ENCODE measurements at places on chromosomes 16 and 17.

- no peak for DNase-seq
Observed at GRCh38 chr17:17084317-17084835, 42.1 kb downstream of the MPRIP start.

GRCh38 chr17:47267354-47267828 is 13.8 kb downstream of the ITGB3 start:
- peak; percentile 95 for DNase-seq

- DNase-seq: no peak
Observed at GRCh38 chr16:82157534-82157812, 12.6 kb downstream of the MPHOSPH6 start.

DNA sequence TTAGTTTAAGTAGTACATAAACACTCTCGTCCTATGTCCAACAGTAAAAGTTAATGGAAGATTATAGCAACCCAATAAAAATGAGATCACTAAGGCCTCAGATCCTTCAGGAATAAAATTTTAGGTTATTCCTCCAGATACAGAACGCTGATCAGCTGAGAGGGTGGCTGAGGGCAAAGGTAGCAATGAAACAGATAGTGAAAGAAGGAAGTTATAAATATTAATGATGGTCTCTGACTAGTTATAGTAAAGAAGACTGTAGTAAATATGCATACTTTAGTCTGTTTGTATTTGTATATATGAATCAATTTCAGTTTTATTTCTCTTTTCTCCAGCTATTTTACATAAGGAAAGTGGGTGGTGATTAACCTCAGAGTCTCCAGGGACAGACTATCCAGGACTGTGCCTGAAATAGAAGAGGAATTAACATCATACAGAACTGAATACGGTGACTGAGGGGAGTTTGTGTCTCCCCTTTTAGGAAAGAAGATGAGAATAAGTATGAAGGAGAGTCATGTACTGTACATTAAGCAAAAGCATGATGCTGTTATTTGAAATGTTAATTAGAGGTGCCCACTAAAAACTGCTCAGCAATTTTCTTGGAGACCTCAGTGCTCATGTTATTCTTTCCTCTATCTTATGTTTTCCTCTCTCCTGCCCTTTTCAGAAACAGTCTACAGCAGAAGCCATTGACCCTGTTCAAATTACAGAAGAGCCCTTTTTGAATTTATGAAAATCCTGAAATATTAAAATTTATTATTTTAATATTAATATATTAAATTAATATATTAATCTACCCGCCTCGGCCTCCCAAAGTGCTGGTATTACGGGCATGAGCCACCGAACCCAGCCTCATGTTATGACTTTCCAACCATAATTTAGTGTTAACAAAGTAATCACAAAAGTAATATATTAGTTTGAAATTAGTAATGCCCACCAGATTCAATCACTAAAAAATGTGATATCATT is 36.5 kb upstream of the DHRS7B start:
- DNase-seq: no peak

- DNase-seq: no peak
Observed at GRCh38 chr17:19671433-19671832, 22.9 kb downstream of the ALDH3A2 start.

- DNase-seq: no peak
Observed at GRCh38 chr17:45363498-45363897, 46.7 kb upstream of the MAP3K14 start.

DNA sequence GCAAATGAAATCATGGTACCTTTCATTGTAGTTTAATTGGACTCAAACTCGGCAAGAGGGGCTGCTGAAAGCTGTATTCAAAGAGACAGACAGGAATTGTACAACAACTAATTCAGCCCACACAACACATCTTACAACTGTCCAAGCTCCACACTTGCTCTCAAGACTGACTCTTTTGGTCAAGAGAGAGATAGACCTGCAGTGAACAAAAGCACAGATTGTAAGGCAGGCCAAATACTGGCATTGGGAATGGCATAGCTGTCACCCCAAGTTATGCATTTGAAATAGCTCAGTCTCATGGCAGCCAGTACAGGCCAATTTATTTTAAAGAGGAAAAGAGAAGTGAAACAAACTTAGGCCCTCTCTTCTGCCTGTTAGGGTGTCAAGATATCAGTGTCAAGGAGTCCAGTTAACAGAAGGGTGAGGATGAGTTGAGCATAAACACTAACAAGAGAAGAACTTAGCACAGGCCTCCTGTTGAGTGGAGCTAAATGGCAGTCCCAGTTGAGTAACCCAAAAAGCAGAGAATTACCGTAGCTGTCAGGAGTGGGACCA is 215.7 kb downstream of the IRX3 start:
- no peak for DNase-seq

Measured in EH (cell line).